Sigmoid colon (tissue), 7 donors: ENCODE measurements at places on chromosomes 2 and 18. TPM values are rescaled to one million over a fixed set of nuclear protein-coding genes. Genes with fewer than 3 reads are reported as not detected.

DNA sequence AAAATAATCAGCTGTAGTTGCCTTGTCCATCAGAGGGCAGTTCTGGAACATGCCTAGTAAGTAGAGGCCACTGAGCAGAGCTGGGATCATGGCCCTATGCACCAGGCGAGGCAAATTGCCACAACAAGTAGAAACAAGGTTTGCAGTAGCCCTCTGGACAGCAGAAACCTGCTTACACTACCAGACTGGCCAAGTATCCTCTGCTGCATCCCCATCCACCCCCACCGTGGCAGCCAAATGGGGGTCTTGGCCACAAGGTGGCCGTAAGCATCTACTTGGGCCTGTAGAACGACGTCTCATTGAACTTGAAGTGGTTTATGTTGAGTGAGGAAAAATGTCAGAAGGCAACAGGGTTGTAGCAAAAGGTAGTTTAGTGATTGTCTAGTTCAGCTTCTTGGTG, 241.2 kb downstream of the ALPK2 start:
- no peak for DNase-seq

- DNase-seq = no peak
Measured at GRCh38 chr2:151651274-151651673, 83.0 kb downstream of the NEB start.

- no peak for DNase-seq
Measured at GRCh38 chr18:35072616-35073015, 31.4 kb downstream of the MAPRE2 start.

DNA sequence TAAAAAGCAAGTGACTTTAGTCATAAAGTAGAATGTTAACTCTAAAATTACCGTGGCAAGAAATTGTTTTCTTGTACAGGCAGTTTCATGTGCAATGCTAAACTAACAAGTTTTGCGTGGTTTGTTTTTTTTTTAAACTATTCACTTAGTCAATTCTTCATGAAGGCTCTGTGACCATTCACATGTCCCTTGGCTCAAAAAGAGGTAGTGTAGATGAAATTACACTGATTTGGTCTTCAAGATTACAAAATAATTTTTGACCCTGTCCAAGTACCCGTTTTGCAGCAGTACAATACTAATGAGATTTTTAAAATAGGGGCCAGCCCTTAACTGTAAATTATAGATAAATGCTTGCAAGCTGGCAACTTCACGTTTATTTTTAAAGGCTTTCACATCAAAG, 1.3 kb downstream of the TMEM131 start:
- no peak for DNase-seq

GRCh38 chr2:72603481-72603880, 222.4 kb downstream of the EXOC6B start:
- no peak for DNase-seq

- no peak for DNase-seq
Measured at GRCh38 chr2:100321866-100322820, at the start of gene LONRF2. TSS of gene LONRF2 (minus strand) at chr2:100322501. CDS start at chr2:100322093, 408 bp downstream.

GRCh38 chr2:206740800-206741199, 22.6 kb upstream of the DYTN start:
- no peak for DNase-seq

DNA sequence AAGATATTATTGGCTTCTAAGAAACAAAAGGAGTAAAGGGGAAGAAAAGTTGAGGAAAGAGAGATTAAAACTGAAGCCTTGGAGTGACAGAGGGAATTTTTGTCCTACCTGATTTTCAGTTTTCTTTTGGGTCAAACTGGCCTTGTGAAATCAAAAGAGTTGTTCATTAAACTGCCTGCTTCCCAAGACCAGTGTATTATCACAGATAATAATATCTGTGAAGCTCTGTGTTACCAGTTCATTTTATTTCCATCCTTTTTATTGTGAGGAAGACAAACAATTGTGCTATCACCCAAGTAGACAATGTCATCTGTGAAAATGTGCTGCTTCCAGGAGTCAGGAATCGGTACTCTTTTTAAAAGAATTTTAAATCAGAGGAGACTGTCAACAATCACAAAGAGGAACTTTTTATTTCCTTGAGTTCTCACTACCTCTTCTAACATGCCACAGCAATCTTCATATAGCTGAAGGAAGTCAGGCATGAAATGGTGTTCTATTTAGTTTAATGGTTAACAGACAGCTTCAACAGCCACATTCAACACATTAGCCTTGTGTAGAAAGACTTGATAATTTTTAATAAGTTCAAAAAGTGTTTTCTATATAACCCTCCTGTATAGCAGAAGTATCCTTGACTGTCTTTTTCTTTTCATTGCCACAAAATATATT, 554.8 kb downstream of the PIK3C3 start:
- no peak for DNase-seq

GRCh38 chr18:10401521-10401920, 52.9 kb upstream of the APCDD1 start:
- no peak for DNase-seq

- no peak for DNase-seq
Measured at GRCh38 chr18:76145521-76146376, 349.3 kb downstream of the ZNF516 start.

Gene TFPI
- 51.0 TPM for total RNA-seq

Gene TWIST2
- total RNA-seq = 74.9 TPM
